ENCODE measurements at places on chromosomes 6 and 20. TPM values are rescaled to one million over a fixed set of nuclear protein-coding genes. Genes with fewer than 3 reads are reported as not detected.

DNA sequence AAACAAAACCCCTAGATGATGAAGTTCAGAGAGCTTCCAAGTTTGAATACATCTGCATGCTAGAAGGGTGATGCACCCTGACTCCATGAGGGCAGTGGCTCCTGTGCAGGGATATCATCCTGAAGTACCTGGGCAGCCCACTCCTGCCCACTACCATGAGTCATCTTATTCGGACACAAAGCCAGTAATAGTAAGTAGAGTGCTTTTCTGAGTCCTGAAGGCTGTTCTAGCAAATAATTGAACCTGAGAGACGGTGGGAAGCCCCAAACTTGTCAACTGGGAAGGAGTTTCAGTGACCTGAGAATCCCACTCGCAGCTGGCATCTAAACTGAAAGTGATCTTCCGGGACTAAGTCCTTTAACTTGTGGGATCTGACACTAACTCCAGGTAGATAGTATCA is 152.9 kb upstream of the COL21A1 start:
- no peak for DNase-seq

Gene WFDC2
- 72.6 TPM for total RNA-seq

- DNase-seq = no peak
Measured at GRCh38 chr6:84773431-84774156, 9.2 kb upstream of the TBX18 start.

GRCh38 chr6:152356662-152357061 is 280.5 kb downstream of the SYNE1 start:
- DNase-seq = no peak

DNA sequence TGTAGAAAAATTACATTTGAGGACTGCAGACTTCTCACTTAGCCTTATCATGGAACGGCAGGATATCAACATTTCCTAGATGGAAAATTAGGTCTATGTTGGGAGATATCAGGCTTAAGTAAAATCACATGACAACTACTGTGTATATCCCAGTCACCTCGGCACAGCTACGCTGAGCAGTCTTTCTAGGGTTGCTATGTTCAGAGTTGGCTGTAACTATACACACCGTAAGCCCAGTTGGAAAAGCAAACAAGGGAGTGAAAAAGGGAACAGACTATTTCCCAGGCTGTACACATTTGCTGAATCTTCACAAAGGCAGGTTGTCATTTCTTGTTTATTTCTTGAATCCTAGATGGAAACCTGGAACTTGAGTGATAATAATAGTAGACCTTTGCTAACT is 80.7 kb upstream of the PTPRK start:
- DNase-seq = peak; percentile 41

Gene SRSF12
- not detected for total RNA-seq

DNA sequence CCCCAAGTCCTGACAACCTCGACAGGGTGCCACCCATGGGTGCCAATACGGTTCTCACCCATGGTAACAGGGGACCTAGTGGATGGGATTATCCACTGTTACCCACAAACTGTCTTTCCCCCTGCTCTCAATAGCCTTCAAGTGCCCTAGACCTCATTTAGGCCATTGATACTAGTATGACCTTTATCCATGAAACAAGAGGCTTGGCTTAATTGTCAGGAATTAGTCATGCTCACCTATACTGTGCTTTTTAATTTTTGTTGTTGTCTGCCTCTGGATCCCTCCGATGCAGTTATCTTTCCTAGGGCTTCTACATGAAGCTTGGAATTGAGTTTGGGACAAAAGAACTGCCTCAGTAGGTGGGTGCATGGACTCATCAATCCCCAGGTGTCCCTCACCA is 11.8 kb upstream of the IL22RA2 start:
- DNase-seq = no peak

DNA sequence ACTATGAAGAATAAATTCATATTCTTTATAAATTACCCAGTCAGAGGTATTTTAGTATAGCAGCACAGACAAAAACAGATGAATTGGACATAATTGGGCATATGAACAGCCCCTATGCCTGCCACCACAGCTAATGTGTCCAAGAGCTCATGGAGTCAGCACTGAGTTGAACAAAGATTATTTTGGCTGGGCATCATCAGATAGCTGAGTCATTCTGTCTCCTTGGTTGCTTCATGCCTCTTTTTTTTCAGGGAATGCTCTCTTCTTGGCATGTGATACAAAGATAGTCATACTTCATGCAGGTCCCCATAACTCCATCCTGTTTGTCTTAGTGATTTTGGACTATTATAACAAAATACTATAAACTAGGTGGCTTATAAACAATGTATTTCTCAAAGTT is 275.6 kb downstream of the TENT5A start:
- no peak for DNase-seq

Gene MYBL2
- total RNA-seq = 4.6 TPM

GRCh38 chr20:1062334-1063010 is 55.9 kb upstream of the PSMF1 start:
- peak; percentile 26 for DNase-seq

DNA sequence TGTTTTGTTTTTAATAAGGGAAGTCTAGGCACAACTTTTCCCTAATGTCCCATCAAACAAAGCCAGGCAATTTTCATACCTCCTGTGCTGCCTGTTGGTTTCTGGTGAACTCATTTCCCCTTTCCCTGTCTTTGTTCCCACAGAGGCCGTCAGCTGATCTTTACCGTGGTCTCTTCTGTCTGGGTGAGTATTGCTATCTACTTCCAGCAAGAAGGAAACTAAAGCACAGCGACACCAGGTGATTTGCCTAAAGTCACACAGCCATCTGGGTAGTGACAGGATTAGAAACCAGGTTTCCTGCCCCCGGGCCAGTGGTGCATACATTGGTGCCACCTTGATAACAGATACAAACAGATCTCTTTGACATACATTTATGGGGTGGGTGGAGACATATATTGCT is 59.6 kb downstream of the RAB44 start:
- no peak for DNase-seq

- no peak for DNase-seq
Measured at GRCh38 chr6:131724114-131724513, 13.3 kb upstream of the CTAGE9 start.
